ENCODE measurements at places on chromosomes 6 and 20.

GRCh38 chr6:117681162-117681741, 6.0 kb downstream of the NUS1 start:
- no peak for DNase-seq

DNA sequence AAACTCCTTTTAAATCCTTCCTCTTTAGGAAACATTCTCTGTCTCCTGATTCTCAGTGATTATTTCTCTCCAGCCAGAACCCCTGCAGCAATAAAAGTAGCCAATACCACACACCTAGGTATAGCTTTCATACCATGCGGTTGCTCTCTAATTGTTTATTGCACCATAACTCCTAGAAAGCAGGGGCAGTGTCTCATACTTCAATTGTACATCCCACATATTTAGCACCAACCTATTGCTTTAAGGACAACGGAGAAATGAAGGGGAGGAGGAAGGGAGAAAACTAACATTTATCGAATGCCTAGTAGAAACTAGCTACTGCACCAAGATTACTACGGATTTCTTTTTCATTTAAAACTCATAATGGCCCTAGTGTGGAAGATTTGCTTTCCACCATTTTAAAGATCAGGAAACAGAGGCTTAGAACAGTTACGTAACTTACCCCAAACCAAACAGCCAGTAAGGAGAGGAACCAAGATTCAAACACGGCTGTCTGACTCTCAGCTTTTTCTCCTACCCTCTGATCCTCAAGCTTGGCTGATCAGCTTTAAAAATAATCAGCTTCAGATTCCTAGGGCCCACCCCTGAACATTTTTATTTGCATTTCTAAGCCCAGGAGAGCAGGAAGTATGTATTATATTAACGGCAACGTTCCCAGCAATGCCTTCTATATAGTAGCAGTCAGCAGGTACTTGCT, 43.4 kb upstream of the ATXN1 start:
- DNase-seq: no peak

GRCh38 chr6:145071836-145072235, 663.5 kb downstream of the EPM2A start:
- no peak for DNase-seq

DNA sequence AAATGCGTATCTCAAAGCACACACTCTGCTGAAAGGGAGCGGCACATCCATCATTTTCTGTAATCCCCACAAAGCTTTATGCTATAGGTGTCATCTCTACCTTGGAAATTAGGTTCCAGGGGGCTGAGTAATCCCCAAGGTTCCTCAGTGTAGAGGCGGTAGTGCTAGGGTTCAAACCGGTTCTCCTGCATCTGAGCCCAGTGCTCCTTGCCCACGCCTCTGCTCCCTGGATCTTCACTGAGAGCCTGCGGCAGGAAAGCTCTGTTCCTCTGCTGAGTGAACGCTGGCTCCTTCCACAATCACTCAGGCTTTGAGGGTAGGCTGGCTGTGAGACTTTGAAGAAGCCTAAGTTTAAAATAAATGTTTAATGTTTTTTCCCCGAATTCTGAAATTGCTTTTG, 24.9 kb downstream of the SLC22A23 start:
- DNase-seq: no peak
